ENCODE measurements at places on chromosomes 5 and 9.

GRCh38 chr5:125326150-125326510, 579.7 kb upstream of the ZNF608 start:
- no peak for DNase-seq

DNA sequence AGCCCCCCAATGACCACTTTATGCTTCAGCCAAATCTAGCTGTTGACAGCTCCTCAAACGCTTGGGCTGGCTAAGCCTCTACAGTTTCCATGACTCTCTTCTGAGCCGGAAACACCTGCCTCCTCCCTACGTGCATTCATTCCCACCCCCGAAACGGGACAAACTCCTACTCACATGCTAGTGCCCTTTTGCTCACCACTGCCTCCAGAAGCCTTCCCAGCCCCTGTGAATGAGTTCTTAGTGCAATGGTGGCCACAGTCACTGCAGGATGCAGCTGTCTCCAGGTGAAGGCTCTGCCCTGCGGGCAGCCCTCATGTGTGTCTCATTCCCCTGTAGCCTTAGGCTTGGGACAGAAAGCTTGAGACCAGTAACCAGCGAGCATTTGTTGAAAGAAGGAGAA, 68.8 kb upstream of the DAB2IP start:
- no peak for DNase-seq

DNA sequence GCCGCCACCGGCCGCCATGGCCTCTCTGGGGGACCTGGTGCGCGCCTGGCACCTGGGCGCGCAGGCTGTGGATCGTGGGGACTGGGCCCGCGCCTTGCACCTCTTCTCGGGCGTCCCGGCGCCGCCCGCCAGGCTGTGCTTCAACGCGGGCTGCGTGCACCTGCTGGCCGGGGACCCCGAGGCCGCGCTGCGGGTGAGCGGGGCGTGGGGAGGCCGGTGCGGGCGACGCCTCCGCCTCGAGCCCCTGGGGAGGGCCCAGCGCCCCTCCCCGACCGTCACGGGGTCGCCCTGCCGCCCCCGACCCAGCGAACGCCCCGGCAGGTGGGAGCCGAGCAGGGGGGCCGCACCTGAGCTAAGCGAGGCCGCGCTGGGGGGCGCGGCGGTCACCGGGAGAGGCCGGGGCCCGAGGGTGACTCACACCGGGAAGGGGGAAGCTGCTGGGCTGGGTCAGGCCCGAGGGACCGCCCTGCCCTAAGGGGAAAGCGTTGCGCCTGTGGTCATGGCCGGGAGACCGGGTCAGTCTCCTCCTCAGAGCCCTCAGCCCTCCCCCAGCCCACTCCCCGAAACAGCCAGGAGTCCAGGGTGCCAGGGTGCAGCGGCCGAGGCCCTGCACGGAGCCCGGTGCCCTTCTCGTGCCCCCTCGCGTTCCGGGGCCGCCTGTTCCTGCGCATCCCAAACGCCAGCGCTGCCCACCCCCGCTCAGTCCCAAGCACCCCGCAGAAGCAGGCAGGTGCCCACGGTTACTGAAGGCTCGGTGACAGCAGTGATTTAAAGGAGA, 510 bp downstream of the NOXA1 start:
- no peak for DNase-seq

DNA sequence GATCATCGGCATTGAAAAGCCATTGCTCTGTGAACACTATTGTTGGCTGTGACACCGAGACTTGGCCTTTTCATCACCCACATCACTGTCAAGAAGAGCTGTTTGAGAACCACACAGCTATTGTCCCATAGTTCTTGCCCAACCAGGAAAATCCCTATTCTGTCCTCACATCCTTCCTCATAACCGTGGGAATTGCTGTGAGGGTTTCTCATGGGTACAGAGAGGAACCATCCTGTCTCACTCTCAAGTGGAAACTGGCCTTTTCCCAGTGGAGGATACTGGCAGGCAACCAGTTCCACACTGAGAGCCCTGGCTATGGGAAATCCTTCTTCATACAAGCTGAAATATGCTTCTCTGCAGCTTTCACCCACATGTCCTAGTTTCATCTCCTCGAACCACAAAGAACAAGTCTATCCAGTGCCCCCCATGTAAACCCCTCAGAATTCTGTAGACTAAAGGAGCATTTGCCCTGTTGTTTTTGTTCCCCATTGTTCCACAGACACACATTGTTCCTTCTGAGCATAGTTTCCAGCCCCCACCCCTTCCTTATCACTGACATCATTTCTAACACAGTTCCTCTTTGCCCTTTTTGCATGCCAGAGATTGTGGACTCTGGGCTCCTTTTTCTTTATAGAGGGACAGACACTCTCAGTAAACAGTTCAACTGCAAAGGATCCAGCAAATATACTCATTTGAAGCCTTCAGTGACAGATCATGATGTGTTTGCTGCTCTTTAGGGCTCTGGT, 57.8 kb upstream of the C5orf46 start:
- DNase-seq, result no peak

DNA sequence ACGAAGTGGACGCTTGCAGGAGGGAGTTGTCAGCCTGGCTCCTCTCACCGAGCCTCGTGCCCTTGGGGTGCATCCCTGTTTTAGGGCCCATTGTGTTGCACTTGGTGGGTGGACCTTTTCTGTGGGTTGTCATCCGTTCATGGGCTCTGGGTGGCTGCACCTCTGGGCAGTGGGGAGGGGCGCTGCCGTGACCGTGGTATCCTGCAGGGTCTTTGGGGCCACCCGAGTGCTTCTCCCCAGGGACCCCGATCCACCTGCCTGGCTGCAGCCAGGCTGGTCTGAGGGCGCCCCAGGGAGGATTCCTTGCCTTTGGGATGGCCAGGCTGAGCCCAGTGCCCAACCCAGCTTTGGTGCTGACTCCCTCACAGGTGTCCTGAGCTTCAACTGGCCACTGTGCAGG, 41.0 kb upstream of the UBAC1 start:
- DNase-seq, result no peak

DNA sequence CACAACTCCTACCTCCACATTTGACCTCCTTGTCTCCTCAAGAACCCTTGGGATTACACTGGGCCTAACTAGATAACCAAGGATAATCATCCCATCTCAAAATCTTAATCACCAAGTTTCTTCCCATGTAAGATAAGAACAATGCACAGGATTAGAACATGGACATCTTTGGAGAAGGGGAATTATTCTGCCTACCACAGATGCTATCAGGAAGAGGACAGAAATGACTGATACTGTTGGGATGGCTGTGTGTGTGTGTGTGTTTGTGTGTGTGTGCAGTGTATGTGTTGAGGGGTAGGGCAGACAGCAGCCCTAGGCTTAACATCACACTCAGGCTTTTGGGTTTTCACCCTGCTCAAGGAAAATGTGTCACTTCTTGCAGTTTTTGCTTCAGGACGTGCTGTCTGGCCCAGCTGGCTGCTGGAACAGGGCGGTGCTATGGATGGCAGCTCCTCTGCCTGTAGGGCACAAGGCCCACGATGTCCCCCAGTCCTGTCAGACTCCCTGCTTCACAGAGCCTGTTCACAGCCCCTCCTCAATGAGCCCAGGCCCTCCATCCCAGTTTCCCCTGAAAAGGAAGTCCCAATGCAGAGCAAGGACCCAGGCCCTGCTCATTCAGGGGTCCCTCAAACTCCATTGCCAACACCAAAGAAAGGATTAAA, 7.7 kb downstream of the CA9 start:
- DNase-seq, result no peak

- DNase-seq, result no peak
Observed at GRCh38 chr9:14313951-14314423, at the start of gene NFIB. Gene NFIB, minus strand, starts transcription at chr9:14314141. Its CDS starts 630 bp downstream, at chr9:14313511.

DNA sequence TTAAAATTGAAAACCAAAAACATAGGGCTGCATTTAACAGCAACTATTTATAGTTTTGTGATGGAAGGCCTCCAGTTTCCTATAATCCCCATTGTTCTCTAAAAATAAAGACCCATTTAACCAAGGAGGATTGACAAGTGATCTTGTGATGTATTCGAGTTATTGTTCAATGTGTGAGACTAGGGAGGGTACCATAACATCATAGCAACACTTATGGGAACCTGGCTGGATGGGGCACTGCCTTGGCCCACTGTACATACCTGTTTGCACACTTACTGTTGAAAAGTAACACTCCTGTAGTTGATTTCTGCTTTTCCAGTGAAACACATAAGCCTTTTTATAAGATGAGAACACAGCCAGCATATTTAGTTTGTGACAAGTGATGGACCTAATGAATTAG, 32.3 kb downstream of the MACIR start:
- DNase-seq, result no peak

DNA sequence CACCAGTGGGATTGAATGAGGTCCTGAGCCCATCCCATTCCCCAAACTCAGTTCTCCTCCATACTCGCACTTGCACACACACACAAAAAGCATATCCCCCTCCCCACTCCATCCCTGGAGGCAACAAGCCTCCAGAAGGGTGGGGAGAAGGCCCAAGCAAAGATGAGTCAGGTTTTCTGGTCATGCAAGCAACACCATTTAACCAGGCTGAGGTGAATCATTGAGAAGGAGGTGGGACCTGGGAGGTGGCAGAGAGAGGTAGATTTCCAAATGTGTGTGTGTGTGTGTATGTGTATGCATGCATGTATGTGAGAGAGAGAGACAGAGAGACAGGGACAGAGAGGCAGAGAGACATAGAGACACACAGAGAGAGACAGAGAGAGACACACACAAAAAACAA, 185.2 kb upstream of the TRIM32 start:
- no peak for DNase-seq

DNA sequence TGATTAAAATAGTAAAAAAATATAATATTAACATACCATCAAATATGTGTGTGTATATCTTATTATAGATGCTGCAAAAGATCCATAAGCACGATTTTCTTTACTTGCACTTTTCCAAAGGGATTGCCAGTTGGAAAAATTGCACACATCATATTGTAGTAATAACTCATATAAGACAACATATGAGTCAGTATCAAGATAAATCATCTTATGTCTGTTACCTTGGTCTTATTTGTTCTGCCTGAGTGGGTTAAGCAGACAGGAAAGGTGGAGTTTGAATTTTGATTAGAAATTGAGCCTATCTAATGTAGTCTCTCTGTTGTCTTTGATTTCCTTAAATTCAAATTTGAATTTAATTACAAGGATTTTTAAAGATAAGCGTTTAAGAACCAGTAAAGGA, 24.6 kb downstream of the LYSMD3 start:
- no peak for DNase-seq

DNA sequence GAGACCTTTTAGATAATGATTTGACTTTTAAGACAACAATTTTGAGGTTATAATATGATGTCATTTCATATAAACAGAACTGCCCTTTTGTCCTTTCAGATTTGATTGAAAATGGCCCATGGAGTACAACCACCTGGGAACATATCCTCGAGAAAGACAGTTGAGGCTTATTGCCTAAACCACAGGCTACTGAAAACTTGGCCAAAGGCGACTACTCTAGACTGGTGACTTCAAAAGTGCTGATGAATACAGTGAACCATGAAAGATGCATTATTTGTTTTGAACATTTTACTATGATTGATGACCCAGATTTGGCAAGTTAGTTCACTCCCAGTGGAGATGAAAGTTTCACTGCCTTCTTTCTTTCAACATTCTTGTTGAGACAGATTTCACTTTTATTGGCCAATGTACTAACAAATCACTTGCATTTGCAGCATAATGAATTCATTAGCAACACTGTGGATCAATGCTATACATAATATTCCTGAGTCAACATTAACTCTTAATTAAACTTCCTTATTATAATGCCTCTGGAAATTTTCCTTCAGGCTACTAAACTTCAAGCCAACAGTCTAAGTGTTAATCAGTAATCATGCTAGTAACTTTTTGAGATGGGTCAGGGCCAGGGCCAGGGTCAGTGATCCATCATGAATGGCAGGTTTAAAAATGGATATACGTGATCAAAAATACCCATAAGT, 480.3 kb downstream of the RAB3C start:
- no peak for DNase-seq

DNA sequence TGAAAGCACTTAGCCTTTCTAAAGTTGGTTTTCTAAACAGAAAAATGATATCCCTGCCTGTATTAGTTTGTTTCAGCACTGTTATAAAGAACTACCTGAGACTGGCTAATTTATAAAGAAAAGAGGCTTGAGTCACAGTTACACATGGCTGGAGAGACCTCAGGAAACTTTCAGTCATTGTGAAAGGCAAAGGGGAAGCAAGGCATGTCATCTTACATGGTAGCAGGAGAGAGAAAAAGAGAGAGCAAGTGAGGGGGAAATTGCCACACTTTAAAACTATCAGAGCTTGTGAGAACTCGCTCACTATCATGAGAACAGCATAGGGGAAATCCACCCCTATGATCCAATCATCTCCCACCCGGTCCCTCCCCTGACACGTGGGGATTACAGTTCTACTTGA, 64.9 kb downstream of the FAM170A start:
- DNase-seq, result no peak

DNA sequence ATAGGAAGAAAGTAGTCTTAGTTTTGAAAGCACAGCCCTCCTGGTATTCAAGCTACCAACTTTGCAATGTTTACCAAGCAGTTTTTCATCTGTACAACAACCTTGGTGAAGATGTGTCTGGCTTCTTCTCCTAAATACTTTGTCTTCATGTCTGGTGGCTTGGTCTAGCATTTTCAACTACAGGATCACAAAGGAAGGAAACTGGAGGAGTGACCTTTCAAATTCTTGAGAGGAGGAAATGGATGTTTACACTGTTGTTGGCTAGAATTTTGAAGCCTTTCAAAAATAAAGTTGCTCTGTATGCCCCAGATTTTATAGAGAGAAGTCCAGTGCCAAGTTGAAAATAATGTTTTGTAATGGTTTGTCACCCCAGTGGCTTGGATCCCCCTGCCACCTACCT, 16.3 kb downstream of the PAM start:
- no peak for DNase-seq

DNA sequence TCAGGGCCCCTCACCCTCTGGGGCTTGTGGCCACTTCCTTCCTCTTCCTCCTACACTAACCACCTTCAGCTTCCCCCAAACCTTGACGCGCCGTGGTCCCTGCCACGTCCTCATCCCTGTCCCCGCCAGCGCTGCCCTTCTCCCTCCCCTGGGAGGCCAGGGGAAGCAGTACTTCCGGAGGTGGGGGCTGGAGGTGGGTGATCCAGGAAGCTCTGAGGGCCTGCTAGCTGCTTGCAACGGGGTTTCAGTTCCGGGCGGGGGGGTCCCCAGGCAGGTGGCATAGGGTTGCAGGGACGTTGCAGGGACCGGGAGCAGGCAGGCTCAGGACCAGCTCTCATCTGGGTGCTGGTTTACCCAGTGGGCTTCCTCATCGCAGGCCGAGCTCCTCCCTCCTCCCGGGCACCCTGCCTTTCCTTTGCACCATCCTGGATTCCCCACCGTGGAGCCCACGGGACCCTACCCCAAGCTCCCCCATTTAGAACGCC, 70.0 kb downstream of the RXRA start:
- peak; percentile 64 for DNase-seq

- DNase-seq, result no peak
Observed at GRCh38 chr5:122175852-122176251, 46.5 kb downstream of the ZNF474 start.

GRCh38 chr9:8766096-8766495, 966.5 kb upstream of the DMAC1 start:
- DNase-seq, result no peak

All from CD4-positive, alpha-beta T cell treated with Interleukin-21 for 1 hour (primary cell).